Activated CD4-positive, alpha-beta T cell treated with anti-CD3 and anti-CD28 coated beads for 1 hour (primary cell): ENCODE measurements at places on chromosomes 11 and 22.

DNA sequence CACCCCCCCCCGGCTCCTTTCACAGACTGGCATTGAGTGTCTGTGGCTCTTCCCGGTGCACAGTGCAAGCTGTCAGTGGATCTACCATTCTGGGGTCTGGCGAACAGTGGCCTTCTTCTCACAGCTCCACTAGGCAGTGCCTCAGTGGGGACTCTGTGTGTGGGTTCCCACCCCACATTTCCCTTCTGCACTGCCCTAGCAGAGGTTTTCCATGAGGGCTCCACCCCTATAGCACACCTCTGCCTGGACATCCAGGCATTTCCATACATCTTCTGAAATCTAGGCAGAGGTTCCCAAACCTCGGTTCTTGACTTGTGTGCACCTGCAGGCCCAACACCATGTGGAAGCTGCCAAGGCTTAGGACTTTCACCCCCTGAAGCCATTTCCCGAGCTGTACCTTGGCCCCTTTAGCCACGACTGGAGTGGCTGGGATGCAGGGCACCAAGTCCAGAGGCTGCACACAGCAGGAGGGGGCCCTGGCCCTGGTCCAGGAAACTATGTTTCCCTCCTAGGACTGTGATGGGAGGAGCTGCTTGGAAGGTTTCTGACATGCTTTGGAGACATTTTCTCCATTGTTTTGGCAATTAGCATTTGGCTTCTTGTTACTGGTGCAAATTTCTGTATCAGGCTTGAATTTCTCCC lies 26.0 kb downstream of the BCL2L13 start:
- DNase-seq = no peak

DNA sequence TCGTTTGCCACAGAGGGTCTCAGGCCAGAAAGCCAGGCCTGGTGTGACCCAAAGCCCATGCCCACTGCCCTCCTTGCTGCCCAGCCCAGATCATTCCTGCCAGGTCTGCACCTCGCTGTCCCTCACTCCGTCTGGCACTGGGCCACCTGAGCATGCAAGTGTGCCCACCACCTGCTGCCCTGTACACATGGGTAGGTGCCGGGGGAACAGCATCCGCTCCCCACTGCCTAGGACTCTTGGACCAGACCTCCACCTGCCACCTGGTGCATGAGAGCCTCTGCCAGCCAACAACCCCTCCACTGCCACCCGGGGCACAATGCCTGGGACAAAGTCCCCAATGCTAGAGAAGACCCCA lies 12.5 kb downstream of the MGAT3 start:
- DNase-seq = no peak

- DNase-seq = no peak
Measured at GRCh38 chr22:37024339-37025157, 5.0 kb downstream of the MPST start.

GRCh38 chr11:23263466-23263865 lies 403.2 kb upstream of the CCDC179 start:
- no peak for DNase-seq

DNA sequence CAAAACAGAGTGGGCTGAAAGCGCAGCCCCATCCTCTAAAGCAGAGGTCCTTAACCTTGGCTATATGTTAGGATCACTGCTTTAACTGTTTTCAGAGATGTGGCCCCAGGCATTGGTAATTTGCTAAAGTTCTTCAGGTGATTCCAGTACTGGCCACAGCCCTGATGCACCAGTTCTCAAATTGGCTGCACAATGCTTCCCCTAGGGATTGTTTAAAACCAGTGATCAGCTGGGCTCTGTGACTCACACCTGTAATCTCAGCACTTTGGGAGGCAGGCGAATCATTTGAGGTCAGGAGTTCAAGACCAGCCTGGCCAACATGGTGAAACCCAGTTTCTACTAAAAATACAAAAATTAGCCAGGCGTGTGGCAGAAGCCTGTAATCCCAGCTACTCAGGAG lies 8.4 kb upstream of the IRAG1 start:
- no peak for DNase-seq

- no peak for DNase-seq
Measured at GRCh38 chr11:26974069-26974783, 19.7 kb upstream of the FIBIN start.

GRCh38 chr22:48405741-48406140 lies 1421.9 kb downstream of the BRD1 start:
- no peak for DNase-seq

DNA sequence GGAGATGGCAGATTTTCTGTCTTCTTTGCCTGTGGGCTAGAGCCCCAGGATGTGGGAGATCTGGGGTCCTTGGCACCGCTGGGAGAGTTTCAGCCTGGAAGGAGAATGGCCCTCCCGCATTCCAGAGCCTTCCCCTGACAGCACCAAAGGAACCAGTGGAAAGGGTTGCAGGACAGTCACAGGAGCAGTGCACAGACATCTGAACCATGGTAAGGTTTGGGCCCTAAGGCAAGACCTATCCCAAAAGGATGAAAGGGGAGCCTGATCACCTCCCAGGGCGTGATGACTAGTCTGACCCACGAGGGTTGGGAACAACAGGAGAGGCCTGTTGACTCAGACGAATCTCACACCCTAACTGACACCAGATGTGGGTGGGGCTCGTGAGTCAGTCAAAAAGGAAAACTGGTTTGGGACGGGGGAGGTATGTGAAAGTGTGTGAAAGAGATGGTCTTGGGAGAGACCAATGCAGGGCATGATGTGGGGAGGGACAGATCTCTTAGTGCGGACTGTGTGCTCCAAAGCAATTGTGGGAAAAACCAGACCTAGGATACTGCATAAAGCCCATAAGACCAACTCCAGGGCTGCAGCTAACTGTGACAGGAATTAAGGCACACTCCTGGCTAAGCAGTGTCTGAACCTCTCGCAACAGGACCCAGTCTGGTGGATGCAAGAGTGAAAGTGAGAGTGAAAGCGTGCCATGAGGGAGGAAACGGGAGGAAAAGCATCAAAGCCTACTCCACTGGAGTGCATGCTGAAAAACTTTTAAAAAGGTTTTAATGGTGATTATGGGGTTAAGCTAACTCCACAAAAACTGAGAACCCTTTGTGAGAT lies 39.1 kb upstream of the GLYAT start:
- DNase-seq = no peak

GRCh38 chr11:10641177-10641911 lies 52.2 kb downstream of the IRAG1 start:
- no peak for DNase-seq

DNA sequence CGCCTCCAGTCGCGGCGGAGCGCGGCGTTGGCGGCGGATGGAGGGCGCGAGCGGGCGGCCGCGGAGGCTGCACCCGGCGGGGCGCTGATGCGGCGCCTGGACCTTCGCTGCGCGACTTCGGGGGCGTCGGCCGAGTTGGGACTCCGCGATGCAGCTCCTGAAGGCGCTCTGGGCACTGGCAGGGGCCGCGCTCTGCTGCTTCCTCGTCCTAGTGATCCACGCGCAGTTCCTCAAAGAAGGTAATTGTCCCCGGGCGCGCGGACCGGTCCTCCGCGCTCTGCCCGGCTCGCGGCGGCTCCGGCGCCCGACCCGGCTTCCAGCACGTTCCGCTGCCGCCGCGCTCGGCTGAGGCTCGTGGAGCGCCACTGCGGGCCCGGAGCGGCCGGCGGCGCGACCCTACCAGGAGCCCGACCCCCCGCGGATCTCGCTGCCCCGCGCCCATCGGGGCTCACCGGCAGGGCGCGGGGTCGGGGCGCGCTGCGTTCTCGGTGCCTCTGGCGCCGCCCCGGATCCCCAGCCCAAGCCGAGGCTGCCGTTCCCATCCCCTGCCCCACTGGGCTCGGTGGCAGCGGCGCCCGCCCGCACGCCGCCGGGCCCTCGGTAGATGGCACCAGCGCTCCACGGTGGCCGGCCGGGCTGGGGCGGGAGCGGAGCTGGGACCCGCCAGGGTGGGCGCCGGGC lies 1251.2 kb downstream of the BRD1 start:
- DNase-seq = no peak

DNA sequence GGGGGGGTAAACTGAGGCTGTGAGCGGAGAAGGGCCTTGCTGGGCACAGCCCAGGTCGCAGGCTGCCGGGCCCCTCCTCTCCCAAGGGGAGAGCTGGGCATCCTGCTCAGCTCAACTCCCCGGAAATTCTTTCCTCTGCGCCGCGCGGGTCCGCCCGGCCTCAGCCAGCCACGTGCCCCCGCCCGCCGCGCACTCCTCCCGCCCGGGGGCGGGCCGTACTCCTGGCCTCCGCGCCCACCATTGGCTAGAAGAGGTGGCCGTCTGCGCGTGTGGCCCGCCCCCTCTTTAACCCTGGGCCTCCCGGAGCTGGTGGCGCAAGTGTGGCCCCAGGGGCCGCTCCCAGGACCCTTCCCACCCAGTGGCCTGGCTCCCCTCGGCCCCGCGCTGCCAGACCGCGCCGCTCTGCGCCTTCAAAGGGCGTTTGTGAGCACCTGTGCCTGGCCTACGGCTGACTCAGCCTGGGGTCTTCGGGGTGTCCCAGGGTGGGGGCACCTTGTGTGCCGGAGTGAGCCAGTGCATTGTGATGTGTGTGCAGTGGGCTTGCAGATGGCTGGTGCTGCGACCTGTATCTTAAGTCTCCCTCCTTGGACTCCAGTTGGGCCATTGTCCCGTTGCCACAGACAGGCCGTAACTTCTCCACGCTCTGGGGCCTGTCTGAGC lies 2.0 kb downstream of the MRGPRF start:
- DNase-seq = no peak

- no peak for DNase-seq
Measured at GRCh38 chr11:98766903-98767302, 253.8 kb upstream of the CNTN5 start.

GRCh38 chr11:18485913-18486528 lies 30.4 kb downstream of the LDHAL6A start:
- DNase-seq = no peak

GRCh38 chr22:45150139-45150538 lies 13.6 kb upstream of the NUP50 start:
- no peak for DNase-seq

DNA sequence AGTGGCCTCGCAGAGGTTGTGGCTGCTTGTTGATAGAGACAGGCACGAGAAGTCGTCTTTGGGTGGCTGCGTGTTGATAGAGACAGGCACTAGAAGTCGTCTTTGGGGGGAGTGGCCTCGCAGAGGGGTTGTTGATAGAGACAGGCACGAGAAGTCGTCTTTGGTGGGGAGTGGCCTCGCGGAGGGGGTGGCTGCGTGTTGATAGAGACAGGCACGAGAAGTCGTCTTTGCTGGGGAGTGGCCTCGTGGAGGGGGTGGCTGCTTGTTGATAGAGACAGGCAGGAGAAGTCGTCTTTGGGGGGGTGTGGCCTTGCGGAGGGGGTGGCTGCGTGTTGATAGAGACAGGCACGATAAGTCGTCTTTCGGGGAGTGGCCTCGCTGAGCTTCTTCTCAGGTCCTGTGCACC lies 328.8 kb downstream of the TBC1D22A start:
- DNase-seq = no peak

DNA sequence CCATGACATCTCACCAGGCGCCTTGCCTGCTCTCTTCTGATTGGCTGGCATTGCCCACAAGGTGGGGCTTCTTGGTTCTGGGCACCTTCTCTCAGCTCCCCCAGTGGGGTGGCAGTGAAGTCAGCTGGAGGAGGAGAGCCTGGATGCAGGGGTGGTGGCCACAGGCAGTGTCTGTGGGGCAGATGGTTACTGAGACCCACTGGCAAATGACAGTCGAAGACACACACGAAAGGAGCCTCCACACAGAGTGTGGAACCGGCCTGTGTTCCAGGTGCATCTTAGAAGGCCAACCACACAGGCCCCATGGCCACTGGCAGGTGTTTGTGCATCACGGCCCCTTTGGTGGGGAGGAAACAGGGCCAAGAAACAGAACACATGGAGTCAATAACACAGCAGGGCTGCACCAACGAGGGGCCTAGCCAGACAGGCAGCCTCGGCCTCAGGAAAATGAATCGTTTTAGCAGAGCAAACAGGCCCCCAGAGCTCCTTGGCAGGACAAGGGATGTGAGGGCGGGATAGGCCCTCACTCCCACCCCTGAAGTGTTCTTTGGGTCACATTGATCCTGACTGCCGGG lies 683.4 kb downstream of the TBC1D22A start:
- no peak for DNase-seq

- DNase-seq = no peak
Measured at GRCh38 chr22:19292458-19293230, 1.1 kb upstream of the CLTCL1 start.

DNA sequence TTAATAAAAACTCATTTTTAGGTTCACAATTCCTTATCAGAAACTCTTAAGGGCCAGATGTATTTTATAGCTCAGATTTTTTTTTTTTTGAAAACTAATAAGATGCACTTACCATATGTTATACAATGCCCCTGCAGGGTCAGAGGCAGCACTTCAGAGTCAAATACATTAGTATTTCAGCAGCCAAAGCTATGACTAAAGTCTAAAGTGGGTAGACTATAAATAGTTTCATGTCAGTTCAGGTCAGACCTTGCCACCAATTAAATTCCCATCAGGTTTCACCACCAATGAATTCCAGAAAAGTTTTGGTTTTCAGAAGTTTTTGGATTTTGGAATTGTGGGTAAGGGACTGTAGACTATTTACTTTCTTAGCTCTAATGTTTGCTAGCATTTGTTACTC lies 75.9 kb downstream of the FAM83F start:
- no peak for DNase-seq

GRCh38 chr11:41954034-41954433 lies 494.6 kb upstream of the LRRC4C start:
- DNase-seq = no peak

- DNase-seq = no peak
Measured at GRCh38 chr22:23478175-23478574, 101.9 kb downstream of the IGLL1 start.

GRCh38 chr11:95478003-95478402 lies 247.0 kb upstream of the SESN3 start:
- DNase-seq = no peak

GRCh38 chr22:38455530-38456271 lies 702 bp upstream of the KCNJ4 start:
- DNase-seq = no peak

- DNase-seq = no peak
Measured at GRCh38 chr11:2990617-2991451, 1.3 kb downstream of the NAP1L4 start.

GRCh38 chr11:105699203-105699602 lies 89.3 kb downstream of the GRIA4 start:
- DNase-seq = no peak

- DNase-seq = peak; percentile 83
Measured at GRCh38 chr11:62612366-62613290, at the start of the genes EML3 and ROM1. Gene EML3, minus strand, starts transcription at chr11:62612775. Its CDS starts 318 bp downstream, at chr11:62612457. Gene ROM1, plus strand, starts transcription at chr11:62613257. Its CDS starts 25 bp downstream, at chr11:62613282.

- no peak for DNase-seq
Measured at GRCh38 chr22:47623066-47623762, 860.8 kb downstream of the TBC1D22A start.

DNA sequence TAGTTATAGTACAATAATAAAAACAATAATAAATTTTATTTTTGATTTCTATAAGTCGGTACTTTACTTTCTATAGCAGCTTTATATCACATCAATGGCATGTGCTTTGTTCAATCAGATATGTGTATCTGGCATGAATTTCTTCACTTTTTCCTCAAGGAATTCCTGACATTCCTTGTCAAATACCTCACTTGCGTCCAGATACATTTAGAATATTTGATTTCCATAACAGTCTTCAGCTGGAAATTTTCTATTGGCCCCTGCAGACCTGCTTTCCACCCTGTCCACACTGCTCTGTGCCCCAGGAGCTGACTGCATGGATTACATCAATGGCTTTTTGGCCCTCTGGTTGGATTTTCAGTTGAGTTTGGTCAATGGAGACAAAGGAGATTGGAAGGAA lies 93.2 kb downstream of the FAR1 start:
- DNase-seq = no peak
